ENCODE measurements at places on chromosomes 13 and 19.

- no peak for DNase-seq
These were observed 3.2 kb downstream of the RASL11A start for GRCh38 chr13:27273658-27274425.

GRCh38 chr19:18507021-18507726 lies 14.7 kb downstream of the ELL start:
- peak; percentile 36 for DNase-seq

DNA sequence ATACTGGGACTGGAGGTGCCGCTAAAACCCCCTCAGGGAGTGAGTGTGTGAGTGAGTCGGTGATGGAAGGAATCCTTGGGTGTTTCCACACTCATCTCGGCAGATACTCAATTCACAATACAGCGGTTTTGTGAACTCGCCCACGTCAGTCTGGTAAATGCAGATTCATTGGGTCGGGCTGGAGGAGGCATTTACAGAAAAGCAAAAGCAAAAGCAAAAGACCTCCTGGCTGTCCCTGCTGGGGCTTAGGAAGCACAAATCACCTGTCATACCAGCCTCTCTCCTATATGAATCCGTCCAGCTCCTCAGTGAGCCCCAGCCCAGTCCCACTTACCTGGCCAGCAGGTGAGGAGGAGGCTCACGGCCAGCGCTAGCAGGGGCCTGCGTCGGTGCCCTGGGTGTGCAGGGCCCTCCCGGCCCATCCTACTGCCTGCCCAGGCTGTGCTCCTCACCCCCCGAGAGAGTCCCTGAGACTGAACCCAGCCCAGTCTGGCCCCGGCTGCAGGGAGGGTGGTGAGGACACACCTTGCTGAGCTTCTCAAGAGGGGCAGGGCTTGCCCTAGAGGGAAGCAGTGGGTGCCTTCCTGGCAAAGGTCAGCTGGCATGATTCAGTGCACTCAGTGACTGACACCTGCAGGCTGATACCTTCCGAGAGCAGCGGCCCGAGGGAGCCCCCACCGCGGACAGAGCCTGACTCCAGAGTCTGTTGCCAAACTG lies at the start of gene MUC16:
Gene MUC16, minus strand, starts transcription at position 475 of the 717 bp plus-strand sequence.
- DNase-seq, result peak; percentile 11

- no peak for DNase-seq
These were observed 3.5 kb upstream of the SIGLEC7 start for GRCh38 chr19:51138549-51138979.

- no peak for DNase-seq
These were observed 779.6 kb downstream of the DIAPH3 start for GRCh38 chr13:59384154-59384553.

- no peak for DNase-seq
These were observed 66.0 kb downstream of the PCCA start for GRCh38 chr13:100154842-100155416.

GRCh38 chr13:50990065-50990817 lies 80.7 kb downstream of the RNASEH2B start:
- DNase-seq, result no peak

- DNase-seq, result peak; percentile 89
These were observed 379 bp upstream of the CDC34 start for GRCh38 chr19:531009-531752.

GRCh38 chr19:2150794-2151338 lies 500 bp downstream of the AP3D1 start:
- DNase-seq, result no peak

DNA sequence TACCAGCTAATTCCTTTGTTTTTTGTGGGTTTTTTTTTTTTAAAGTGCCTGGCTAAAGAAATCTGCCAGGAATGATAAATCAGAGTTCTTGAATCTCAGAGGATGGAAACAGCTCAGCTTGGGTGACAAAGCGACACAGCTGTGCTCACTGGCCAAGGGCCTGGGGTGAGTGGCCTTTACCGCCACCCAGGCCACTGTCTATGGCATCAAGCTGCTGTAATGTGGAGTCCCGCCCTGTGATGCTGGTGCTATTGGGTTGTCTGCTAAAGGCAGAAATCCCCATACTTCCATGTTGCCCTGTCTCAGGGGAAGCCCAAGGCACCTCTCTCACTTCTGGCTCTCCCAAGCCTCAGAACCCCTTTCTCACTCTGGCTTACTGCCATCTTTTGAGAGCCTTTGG lies 82.6 kb upstream of the FARP1 start:
- DNase-seq, result no peak

DNA sequence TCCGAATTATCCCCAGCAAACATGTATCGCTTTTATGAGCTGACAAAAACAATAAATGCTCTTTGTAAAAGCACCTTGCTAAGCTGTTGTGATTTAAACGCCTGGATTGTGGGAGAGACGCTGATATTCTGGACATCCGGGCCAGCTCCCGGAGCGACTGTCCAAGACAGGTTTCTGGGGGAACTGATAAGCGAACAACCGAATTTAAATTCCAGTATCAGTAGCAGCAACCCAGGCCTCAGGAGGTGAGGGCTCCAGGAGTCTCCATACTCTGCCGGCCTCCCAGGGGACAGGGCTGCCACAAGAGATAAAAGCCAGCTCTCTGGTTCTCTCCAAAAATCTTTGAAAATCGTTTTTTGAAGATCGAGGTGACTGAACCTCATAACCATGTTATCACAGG lies 50.3 kb upstream of the VSTM2B start:
- DNase-seq, result no peak

GRCh38 chr13:57631596-57632275 lies at the start of gene PCDH17:
PCDH17 (plus strand) TSS chr13:57631744; CDS start chr13:57632547, 803 bp downstream.
- DNase-seq, result no peak

GRCh38 chr19:5829567-5830310 lies 9.8 kb downstream of the FUT6 start:
- DNase-seq, result no peak

- no peak for DNase-seq
These were observed 5.6 kb downstream of the TLE6 start for GRCh38 chr19:2982983-2983350.

DNA sequence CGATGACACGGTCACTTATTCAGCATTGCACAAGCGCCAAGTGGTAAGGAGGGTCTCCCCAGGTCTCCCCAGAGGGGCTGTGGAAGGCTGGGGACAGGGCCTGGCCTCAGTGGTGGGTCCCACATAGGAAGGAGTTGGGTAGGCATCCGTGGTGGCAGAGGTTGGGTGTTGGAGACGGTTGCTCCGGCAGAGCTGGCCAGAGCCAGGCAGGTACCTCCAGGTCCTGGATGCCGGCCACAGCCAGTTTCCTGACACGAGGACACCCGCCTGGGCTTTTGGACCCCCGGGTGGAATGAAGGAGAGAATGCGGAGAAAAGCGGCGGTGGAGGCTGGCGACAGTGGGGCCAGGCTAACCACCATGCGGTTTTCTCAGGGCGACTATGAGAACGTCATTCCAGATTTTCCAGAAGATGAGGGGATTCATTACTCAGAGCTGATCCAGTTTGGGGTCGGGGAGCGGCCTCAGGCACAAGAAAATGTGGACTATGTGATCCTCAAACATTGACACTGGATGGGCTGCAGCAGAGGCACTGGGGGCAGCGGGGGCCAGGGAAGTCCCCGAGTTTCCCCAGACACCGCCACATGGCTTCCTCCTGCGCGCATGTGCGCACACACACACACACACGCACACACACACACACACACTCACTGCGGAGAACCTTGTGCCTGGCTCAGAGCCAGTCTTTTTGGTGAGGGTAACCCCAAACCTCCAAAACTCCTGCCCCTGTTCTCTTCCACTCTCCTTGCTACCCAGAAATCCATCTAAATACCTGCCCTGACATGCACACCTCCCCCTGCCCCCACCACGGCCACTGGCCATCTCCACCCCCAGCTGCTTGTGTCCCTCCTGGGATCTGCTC lies 1.3 kb upstream of the FFAR1 start:
- peak; percentile 83 for DNase-seq

GRCh38 chr13:33403807-33404362 lies 118.3 kb upstream of the STARD13 start:
- no peak for DNase-seq

DNA sequence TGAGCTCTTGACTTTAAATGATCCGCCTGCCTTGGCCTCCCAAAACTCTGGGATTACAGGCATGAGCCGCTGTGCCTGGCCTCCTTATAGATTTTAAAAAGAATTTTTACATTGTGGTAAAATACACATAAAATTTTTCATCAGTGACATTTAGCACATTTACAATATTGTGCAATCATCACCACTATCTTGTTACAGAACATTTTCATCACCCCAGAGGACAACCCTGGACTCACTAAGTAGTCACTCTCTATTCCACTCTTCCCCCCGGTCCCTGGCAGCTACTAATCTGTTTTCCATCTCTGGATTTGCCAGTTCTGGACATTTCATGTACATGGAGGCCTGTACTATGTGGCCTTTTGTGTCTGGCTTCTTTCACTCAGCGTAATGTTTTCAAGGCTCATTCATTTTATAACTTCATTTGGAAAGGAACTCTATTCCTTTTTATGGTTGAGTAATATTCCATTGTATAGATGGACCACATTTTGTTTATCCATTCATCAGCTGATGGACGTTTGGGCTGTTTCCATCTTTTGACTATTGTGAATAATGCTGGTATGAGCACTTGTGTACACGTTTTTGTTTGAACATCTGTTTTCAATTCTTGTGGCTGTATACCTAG lies 19.9 kb downstream of the MEGF8 start:
- no peak for DNase-seq

DNA sequence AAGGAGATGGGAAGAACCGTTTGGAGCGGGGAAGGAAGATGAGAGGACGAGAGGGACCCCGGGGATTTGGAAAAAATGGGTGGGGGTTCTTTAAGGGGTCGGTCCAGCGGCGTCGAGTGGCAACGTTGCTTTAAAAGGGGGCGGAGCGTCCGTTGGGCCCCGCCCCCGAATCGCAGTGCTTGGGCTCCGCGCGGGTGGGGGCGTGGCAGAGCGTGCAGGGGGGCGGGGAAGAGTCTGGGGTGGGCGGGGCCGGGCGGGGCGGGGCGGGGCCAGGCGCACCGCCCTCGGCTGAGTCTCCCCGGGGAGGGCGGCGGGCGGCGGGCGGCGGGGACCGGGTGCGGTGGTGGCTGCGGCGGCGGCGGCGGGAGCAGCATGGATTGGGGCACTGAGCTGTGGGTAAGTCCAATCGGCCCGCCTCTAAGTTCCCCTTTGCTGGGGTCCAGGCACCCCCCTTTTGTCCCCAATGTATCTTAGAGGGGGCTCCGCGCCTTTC lies at the start of gene TRIP10:
Gene TRIP10, plus strand, starts transcription at position 291 of the 493 bp plus-strand sequence. Its CDS starts 82 bp downstream, at position 373.
- peak; percentile 89 for DNase-seq

- DNase-seq, result no peak
These were observed 253.7 kb upstream of the RXFP2 start for GRCh38 chr13:31485651-31486051.

GRCh38 chr13:114043421-114044053 lies 69.7 kb upstream of the C13orf46 start:
- peak; percentile 57 for DNase-seq

DNA sequence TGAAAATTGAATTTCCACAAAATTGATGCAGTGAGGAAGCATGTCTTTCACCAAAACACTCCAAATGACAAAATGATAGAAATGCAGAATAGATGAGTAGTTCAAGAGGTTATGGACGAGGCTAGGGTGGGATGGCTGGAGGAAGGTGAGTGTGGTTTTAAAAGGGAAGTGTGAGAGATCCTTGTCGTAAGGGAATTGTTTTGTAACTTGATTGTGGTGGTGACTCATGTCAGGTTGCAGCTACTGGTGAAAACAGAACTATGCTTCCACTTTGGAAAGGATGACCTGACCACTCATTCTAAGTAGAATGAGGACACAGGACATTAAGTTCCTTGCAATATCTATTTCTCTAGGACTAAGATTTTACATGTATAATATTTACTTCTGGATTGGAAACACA lies 345.7 kb downstream of the MTUS2 start:
- DNase-seq, result no peak

DNA sequence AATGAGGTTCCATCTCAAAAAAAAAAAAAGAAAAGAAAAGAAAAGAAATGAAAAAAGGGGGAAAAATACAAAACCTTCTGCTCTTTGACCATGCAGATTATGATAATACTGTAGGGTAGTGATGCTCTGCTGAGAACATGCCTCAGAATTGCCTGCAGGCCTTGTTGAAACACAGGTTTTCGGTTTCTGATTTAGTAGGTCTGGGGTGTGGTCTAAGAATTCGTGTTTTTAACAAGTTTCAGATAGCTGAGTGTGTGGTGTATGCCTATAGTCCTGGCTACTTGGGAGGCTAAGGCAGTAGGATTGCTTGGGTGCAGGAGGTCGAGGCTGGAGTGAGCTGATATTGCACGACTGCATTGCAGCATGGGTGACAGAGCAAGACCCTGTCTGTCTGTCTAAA lies 14.9 kb upstream of the CYP2B6 start:
- DNase-seq, result no peak

- DNase-seq, result peak; percentile 50
These were observed 38.6 kb downstream of the LIG4 start for GRCh38 chr13:108176685-108177274.

DNA sequence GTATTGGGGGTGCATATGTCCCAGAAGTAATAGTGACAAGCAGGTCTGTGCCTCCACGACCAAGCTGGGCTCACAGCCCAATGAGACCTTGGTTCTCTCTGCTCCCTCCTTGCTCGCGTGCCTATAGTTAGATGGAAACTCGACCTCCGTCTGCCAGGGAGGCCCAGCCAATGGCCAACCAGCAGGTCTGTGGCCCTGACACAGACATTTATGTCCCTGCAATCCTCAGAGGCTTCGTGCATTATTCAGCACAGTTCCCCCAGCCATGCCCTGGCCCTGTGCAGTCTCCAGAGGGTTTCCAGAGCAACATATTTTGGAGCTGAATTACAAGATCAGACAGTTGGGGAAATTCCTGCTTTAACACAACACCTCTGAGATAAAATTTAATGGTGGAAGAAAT lies 105.1 kb downstream of the UQCRFS1 start:
- DNase-seq, result no peak

GRCh38 chr13:45778882-45779281 lies 72.7 kb downstream of the SIAH3 start:
- no peak for DNase-seq

DNA sequence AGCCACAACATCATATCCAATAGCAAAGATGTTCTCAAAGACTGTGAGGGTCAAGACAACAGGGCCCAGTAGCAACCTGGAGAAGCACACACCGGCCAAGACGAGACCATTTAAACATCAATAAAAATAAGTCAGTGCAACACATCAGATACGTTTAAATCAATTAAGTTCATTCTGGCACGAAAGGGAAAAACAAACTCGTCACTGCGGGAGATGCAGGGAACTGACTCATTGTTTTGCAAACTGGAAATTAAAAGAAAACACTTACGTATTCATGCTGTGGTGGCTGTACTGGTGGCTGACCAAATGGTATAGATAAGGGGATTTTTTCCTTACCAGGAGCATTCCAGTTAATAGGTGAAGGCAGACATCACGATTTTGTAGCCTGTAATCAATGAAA lies 26.3 kb upstream of the SLC15A1 start:
- DNase-seq, result no peak

GRCh38 chr13:33611121-33611805 lies 206.7 kb upstream of the RFC3 start:
- DNase-seq, result no peak
